Muscle of leg (tissue), 16 donors: ENCODE measurements at places on chromosomes 12 and 14.

DNA sequence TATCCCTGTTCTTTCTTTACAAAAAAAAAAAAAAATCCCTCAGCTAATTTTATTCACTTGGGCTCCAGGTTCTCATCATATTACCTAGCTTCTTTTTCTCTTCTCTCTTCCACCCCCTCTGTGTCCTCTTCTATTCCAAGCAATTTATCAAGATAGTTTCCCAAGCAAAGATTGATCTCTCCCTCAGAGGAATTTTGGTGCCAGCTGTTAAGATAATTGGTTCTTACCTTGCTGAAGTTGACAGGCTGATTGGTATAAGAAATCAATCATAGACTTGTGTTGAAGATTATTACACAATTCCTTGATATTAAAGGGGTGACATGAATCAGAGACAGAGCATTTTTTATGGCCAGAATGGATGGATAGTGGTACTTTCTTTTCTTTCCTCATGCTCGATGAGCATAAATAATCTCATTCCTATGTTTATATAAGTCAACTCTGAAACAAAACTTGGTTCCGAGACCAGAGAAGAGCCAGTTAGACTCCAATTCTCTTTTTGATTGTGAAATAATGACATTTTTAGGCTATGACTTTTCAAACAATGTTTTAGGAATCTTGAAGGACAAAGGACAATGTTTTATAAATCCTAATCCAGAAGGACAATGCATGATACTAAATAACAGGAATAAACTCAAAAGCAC, 264.1 kb upstream of the PRKD1 start:
- DNase-seq = no peak

DNA sequence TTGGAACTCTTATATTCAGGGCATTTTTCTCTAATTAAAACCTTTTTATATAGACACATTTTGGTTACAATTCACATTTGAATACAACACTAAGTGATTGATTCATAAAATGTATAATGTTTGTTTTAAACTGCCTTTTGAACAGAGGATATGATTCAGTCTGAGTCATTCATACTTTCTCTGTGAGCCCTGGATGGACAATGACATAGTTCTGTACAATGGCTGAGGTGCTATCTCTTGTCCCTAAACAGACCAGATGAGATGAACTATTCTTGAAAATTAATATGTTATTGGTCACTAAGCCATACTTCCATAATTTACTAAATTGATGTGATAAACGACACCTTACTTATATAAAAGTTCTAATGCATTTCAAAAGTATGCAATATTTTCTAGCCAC, 199.7 kb upstream of the ATXN7L3B start:
- no peak for DNase-seq

- no peak for DNase-seq
Observed at GRCh38 chr14:92022036-92022435, 17.8 kb downstream of the TRIP11 start.

- DNase-seq = no peak
Observed at GRCh38 chr12:89597770-89598169, 71.9 kb upstream of the POC1B start.

DNA sequence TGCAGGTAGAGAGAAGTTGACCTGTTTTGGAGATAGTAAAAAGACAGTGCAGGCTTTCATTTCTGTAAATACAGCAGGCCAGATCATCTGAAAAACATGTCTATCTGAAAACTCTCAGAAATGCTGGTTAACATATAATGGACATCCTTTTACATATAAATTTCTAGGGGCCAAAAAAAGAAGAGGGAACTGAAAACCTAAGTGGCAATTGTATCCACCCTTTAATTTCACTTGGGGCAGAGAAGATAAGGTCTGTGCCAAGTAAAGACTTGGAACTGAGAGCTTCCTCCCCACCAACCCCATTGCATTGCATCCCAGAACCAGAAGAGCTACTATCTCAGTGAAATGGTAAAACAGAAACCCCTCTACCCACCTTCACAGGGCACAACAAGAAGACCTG, 141.0 kb downstream of the SRGAP1 start:
- DNase-seq = no peak

- no peak for DNase-seq
Observed at GRCh38 chr14:68176687-68177086, 357.1 kb downstream of the RAD51B start.

- DNase-seq = peak; percentile 62
Observed at GRCh38 chr14:73753124-73753886, 39.1 kb upstream of the PNMA1 start.

GRCh38 chr12:132541200-132541599, 51.2 kb downstream of the FBRSL1 start:
- DNase-seq = no peak

GRCh38 chr14:71687166-71687831, 244.9 kb upstream of the RGS6 start:
- DNase-seq = peak; percentile 88

- DNase-seq = no peak
Observed at GRCh38 chr14:74606727-74607126, 5.3 kb downstream of the LTBP2 start.

DNA sequence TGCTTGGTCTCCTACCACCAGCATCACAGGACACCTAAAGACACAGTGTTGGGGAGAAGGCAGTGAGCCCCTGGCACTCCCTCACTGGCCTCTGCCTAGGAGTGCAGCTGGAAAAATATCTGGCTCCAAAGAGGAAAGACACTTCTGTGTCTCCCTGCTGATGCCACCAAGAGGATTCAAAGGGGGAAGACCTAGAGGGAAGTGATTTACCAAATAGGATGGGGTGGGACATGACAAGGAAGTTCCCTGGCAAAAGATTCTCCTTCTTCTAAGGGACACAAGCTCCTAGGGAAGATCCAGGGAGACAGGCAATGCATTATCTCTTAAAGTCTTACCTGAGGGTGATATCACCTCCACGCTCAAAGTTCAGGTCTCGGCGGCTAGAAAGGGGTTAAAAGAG, 6.1 kb downstream of the NDRG2 start:
- DNase-seq = no peak

DNA sequence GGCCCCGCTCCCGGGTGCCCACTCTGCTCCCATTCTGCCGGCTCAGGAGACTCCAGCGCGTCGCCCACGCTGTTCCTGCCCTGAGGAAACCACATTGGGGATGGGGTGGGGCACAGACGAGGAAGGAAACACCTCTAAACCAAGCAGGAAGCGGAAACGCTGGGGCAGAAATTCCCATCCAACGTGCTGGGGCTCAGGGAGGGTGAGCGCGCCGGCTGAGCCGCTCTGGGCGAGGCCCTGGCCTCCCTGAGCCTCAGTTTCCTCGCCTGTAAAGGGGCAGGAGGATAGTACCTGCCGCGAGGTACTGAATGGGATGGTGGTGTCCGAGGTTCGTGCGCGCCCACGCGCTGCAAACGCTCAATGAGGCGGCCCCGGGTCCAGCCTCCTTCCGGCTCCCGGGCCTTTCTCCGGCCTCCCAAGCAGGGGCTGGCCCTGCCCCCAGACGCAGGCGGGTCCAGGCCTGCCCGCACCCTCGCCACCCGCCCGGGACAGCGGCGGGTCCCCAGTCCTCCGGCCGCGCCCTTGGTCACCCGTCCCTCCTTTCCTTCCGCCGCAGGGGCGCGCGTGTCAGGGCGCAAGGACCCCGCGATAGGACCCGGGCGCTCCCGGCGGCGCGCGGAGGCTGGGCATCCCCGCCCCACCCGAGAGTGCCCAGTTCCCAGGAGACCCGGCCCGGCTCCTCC, 673 bp downstream of the BEGAIN start:
- no peak for DNase-seq

DNA sequence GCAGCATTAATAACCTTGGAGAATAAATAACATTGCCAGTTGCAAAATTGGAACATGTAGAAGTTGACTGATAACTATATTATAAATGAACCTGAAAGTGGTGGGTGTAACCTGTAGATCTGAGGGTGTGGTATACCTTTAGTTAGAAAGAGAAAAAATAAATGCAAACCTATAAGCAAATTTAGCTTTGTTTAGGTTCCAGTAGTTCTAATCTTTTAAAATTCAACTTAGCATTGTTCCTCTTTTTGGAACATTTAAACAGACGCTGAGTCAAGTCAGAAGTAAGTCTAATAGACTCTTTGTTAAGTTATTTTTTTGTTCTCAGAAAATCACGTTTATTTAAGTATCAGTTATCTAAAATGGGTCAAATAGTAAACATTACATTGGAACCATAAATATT, 120.0 kb downstream of the DNAI7 start:
- no peak for DNase-seq

DNA sequence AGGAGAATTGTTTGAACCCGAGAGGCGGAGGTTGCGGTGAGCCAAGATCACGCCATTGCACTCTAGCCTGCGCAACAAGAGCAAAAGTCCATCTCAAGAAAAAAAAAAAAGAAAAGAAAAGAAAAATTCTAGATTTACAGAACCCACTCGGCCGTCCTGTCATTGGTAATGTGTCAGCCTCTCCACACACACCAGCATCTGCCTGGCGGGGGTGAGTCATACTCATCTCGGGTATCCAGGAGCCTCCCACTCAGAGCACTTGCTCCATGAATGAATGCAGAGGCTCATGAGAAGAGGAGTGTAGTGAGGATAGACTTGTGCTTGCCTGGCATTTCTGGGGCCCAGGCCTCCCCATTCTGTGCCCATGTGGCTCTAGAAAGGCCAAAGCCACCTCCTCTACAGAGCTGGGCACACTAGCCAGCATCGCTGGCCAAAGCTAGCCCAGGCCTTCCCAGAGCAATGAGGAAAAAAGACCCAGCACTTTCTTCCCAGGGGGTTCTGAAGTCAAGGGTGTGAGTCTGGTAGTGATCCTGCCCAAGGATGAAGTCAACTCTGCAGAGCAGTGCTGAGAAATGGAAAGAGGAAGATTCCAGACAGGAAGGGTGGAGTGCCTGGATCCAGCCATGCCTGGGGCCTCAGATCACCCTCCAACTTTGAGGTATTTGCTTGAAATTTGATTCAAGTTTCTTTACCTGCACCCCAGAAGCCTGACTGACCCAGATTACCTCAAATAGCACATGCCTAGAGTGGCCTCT, 31.2 kb upstream of the KLC1 start:
- DNase-seq = peak; percentile 58

DNA sequence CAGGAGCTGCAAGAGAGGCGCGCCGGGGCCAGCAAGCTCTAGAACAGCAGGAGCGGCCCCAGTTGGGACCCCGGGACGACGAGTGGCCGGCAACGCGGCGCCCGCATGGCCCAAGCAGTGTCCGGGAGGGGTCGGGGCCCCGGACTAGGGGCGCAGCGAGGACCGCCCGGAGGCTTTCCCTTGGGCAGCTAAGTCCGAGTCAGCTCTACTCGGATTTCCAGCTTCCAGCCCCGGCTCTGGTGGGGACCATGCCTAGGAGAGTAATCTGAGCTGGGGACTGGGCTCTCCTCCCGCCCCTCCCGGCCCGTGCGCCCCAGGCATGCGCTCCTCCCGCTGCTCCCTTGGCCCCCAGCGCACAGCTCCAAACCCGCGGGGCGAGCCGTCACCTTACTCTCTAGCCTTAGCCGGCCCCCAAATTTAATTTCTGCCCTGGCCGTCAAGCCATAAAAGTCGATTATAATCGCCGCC, 41.6 kb upstream of the CAPRIN2 start:
- peak; percentile 69 for DNase-seq

DNA sequence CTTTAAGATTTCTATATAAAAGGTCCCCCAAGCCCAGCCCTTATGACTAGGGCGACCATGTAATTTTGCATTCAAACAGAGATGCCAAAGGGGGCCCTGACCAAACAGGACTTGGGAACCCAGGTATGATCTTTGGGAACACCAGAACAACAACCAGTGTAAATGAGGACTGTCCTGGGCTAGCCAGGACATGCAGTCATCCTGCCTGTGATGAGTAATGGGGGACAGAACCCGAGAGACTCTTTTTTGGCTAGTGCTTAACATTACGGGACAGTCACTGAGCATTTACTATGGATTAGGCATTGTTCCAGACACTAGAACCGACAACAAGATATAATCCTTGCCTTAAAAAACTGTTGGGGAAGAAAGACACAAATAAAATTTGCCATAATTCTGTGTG, 337.3 kb downstream of the CACNA1C start:
- DNase-seq = no peak

GRCh38 chr12:104340925-104341611, 37.5 kb downstream of the EID3 start:
- peak; percentile 8 for DNase-seq

DNA sequence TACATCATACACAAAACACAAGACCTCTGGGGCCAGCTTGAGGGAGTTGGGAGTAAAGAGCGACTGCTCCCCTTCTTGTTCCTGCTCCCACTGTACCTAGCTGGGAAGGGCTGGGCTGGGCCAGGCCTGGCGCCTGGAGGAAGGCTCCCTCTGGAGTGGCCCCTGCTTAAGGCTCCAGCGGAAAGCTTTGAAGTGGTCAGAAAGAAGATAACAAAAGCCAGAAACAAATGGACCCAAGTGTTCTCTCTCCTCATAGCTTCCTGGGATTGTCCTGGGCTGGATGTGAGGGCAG, 25.3 kb downstream of the PRPF40B start:
- no peak for DNase-seq

GRCh38 chr14:58872061-58872460, 234.3 kb downstream of the DACT1 start:
- DNase-seq = no peak

DNA sequence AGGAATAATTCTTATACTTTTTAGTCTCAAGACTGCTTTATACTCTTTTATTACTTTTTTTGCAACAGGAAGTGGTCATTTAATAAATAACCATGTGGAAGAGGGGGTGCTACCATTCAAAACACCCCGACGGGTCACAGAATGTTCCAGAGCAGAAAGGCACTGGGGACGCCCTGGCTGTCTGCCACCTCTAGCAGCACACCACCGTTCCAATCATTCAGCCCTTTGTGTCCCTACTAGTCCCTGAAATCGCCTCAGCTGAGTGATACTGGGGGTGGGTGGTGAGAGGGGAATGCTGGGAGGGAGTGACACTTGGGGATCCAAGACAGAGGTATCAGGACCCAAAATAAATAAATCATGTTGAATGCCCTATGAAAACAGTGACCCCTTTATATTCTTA, 52.4 kb downstream of the MON2 start:
- no peak for DNase-seq

DNA sequence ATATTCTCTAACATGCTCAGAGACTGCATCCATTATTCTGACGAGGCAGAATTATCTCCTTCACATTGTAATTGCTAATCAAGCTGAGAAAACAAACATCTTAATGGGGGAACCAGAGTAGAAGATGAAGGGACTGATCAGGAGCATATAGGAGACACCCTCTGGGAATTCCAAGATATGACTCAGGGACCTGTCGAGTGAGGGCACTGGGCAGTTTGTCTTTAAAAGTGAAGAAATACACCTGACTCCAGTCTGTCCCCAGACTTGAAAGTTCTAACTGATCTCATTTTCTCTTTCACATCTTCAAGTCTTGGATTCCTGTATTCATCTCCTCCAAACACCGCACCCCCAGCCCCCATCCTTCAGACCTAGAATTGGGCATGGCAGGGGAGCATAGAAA, 226.9 kb upstream of the PLXNC1 start:
- DNase-seq = no peak

DNA sequence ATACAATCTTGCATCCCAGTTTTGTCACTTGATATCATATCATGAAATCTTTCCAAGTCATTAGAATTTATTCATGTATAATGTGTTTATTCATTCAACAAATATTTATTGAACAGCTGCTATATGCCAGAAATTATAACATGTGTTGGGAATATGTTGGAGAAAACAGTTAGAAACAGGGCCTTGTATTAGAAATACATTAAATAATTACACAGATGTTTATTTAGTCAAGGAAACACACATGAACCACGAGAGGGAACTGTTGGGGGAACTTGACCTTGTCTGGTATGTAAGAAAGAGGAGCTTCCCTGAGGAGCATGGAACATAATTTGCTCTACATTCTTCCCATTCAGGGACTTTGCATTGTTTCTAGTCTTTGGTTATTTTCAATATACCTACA, 191.7 kb upstream of the FRMD6 start:
- peak; percentile 80 for DNase-seq
